ENCODE measurements at places on chromosomes 13 and 19.

DNA sequence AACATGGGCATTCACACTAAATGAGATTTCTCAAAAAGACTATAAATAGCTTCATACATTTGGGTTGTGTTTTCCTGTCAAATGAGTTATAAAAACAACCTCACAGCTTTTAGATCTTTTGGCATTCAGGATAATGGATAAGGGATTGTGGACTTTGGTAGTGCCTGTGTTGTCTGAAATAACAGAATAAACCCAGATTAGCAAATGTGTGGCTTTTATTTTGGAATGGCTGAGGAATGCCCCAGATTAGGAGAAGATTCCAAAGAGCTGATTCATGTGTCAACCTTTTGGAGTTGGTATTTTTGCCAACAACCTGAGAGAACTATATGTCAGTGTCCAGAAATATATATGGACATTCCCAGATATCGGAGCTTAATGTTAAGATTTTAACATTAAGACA, 164.7 kb downstream of the MTUS2 start:
- no peak for DNase-seq

- DNase-seq, result peak; percentile 65
Observed at GRCh38 chr19:7860714-7861618, 13.2 kb downstream of the PRR36 start.

DNA sequence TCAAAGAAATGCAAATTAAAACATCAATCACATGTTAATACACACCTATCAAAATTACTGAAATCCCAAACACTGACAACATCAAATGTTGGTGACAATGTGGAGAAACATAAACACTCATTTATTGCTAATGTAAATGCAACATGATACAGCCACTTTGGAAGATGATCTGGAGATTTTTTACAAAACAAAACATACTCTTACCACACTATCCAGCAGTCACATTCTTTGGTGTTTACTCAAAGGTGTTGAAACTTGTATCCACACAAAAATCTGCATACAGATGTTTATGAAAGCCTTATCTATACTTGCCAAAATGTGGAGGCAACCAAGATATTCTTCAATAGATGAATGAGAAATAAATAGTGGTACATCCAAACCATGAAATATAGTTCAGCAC, 1219.5 kb upstream of the PCDH20 start:
- no peak for DNase-seq

GRCh38 chr19:33557196-33557595, 35.6 kb upstream of the PEPD start:
- peak; percentile 7 for DNase-seq

GRCh38 chr13:96934889-96935489, 59.3 kb downstream of the OXGR1 start:
- no peak for DNase-seq

DNA sequence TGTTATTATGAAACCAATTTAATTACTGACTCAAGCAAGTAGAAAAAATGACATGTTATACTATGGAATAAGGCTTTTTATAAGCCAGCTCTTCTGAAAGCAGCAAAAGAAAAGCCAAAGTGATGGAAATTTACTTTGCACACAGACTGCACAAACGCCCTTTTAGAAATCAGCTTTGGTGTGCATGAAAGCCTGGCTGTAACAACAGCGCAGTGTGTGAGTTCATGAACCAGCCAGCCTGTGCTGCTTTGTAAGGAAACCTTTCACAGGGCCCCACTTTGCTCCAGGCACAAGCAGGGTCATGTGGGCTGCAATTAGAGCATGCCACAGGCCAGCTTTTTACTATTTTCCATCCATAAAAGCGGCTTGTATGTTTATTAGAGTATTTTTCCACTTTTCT, 13.6 kb upstream of the IFT88 start:
- no peak for DNase-seq

DNA sequence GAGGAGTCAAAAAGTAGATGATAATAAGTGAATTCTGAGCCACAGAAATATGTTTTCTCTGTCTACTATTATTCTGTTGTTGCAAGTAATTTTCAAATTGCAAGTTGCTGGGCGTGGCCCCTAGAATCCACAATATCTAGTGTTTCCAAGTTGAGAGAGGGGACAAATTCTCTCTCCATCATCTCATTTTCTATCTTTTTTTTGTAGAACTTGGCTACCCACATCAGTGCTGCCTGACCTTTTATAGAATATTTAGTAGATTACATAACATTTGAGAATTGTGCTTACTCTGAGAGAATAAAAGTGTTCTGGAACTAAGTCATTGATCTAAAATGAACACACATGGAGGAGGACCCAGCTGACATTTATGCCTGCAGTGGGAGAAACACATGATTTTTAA, 110.9 kb upstream of the CSNK1A1L start:
- DNase-seq, result no peak

- DNase-seq, result no peak
Observed at GRCh38 chr19:22628401-22628800, 5.7 kb upstream of the ZNF492 start.

DNA sequence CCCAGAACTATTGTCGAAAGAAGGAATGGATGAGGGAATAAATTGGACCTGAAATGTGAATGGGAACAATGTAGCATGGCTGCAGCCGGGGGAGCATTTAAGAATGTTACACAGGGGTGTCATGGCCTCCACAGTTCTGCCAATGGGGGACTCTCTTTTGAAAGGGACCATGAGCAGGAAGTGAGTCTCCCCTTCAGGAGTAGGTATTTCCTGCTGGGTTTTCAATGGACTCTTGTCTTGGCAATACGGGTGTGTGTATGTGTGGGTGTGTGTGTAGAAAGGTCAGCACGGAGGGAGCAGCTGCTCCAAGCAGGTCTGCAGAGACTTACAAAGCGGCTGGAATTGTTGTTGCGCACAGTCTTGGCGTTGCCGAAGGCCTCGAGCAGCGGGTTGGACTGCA, 24.4 kb downstream of the MYO1F start:
- peak; percentile 92 for DNase-seq

DNA sequence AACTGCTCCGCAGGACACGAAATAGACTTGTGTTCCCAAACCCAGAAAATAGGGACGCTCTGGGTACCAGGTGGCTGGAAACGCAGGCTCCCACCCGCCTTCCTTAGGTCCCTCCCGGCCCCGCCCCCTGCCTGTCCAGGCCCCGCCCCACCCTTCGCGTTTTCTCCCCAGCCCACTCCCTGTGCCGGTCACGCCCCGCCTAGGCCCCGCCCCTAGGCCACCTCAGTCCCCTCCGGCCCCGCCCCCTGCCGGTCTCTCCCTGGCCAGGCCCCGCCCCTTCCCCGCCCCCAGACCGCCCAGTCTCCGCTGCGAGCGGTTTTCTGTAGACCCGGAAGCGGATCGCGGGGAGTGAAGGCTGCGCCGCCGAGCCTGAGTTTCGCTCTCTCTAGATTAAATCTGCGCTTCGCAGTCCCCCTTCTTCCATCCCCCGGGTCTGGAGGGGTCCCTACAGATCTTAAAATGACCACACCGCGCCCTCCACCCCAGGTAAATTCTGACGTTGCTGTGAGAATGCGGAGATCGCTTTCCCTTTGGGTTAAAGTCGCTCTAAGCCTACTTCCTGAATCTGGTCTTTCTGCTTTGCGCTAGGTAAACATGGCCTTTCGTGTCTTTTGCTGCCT, 3.7 kb upstream of the ZNF665 start:
- peak; percentile 100 for DNase-seq

- DNase-seq, result peak; percentile 48
Observed at GRCh38 chr13:94706843-94707399, 5.4 kb downstream of the SOX21 start.

DNA sequence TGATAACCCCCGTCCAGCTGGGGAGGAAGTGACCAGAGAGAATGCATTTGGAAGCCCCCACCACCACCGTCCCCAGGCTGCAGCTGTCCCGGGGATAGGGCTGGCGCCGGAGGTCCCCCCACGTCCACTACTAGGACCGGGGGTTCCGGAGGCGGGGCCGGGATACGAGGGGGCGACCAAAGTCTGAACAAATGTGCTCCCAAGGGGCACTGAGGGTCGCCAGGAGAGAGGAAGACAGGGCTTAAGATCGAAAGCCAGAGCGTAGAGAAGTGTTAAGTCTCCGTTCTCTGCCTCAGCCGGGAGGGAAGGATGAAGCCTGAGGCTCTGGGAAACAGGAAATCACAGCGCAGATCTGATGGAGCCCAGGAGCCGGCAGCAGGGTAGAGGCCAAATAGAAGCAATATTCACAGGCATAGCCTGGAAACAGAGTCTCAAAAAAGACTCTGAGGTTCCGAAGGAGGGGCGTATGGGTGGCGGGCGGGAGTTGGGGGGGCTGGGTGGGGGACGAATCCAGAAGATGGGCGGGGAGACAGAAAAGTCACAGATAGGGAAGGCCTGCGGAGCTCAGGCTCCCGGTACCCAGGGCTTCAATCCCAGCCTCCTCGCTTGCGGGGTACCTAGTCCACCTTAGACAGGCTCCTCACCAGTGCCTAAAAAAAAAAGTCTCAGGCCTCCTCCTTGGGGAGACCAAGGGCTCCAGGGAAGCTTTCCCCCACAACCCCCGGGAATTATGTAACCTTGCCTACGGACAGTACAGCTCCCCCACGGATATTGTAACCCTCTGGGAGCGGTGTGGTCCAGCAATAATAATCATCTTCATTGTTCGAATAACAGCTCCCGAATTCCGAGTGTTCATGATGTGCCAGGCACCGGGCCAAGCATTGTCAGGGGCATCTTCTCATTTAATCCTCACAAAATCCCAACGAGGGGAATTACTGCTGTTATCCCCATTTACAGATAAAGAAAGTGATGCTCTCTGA, 1.1 kb upstream of the ERF start:
- DNase-seq, result peak; percentile 81

DNA sequence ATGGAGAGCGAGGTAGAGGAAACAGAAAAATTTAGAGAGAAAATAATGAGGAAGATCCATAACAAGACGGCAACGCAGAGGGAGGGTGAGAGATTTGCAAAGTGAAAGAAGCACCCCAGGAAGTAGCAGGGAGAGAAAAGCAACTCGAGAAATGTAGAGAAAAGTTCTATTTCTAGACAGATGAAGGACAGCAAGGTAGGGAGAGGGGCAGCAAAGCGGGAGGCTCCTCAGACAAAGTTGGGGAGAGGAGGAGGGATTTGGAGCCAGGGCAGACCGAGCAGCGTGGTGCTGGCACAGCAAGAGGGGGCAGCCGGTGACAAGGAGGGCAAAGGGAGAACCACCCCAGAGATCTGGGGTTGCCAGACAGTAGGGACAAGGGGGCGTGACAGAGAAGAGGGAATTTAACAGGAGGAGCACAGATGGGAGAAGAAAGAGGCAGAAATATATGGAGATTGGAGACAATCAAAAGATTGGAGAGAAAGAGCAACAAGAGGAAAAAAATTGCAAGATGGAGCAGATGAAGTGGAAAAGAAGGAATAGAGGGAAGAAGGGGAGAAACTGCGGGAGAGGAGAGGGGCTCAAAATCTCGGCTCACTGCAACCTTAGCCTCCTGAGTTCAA, 989 bp downstream of the ZNF766 start:
- peak; percentile 53 for DNase-seq

- DNase-seq, result no peak
Observed at GRCh38 chr19:4439243-4439642, 18.4 kb downstream of the UBXN6 start.

DNA sequence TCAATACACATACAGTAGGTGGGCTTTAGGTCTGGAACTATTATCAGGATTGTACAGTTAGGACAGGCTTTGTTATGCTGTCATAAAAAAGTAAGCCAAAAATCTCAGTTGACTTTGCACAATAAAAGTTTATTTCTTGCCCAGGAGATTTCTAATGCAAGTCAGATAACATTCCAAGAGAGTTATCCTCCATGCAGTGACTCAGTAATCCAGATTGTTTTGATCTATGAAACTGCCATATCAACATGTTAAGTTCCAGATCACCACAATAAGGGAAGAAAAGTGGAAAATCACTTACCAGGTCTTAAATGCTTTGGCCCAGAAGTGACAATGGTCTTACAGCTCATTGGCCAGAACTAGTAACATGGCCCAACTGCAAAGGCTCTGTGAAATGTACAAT, 636.2 kb upstream of the KLF12 start:
- DNase-seq, result no peak

GRCh38 chr19:47209319-47210179, 21.4 kb downstream of the BBC3 start:
- DNase-seq, result no peak

DNA sequence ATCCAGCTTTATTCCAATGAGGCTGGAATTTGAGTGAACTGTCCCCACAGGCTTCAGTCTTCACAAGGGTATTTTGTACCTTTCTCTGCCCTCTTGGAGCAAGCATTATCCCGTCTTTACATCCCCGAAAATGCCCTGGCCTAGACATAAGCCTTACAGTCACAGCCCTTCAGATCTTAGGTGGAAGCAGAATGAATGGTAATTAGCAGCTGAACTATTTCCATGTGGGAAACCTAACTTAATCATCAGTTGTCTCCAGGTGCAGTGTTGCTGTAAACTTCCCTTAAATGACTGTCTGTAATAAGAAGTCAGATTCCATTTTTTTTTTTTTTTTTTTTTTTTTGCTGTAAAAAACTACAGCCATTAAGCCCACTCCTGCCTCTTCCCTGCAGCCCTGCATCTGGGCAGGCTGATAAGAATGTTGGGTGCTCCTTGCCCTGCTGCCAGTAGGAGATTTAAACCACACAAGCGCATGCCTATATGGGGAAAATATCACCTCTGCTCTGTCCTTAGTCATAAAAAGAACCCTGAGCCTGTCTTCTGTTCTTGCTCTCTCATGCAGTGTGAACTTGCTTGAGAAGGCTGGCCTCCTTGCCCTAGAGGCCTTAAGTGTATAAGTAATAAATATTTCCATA, 426.8 kb upstream of the SLITRK5 start:
- no peak for DNase-seq

GRCh38 chr13:44051405-44051804, 171.7 kb downstream of the LACC1 start:
- DNase-seq, result no peak

DNA sequence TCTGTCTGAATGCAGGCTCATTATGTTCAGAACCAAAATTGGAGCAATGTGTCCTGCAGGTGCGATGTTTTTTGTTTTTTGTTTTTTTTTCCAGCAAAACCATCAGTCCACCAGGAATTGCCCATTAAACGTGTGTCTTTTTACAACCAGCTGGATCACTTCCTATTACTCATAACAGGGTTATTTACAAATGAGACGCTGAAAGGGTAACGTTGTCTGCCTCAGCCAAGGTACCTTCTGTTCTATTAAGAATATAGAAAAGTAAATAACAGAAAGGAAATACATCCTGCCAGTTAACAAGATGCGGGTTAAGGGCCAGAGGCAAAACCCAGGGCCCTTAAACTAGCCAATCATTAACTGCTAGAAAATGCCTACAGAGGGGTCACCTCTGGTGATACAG, 590.4 kb downstream of the TBC1D4 start:
- no peak for DNase-seq

DNA sequence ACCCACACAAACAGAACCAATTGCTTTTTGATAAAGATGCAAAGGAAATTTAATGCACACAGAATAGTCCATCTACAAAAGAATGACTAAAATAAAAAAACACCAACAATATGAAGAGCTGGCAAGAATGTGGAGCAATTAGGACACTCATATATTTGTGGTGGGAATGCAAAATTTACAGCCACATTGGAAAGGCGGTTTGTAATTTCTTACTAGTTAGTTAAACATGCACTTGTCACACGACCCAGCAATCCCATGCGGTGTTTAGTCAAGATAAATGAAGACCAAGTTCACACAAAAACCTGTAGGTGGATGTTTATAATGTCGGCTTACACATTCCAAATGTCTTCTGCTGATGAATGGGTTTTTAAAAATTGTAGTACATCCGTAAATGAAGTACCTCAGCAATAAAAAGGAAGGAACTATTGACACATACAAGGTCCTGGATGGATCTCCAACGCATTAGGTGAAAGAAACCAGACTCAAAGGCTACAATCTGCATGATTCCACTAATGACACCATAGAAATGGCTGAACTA, 5.2 kb downstream of the GRTP1 start:
- no peak for DNase-seq
